ENCODE measurements at places on chromosomes 16 and 17.

DNA sequence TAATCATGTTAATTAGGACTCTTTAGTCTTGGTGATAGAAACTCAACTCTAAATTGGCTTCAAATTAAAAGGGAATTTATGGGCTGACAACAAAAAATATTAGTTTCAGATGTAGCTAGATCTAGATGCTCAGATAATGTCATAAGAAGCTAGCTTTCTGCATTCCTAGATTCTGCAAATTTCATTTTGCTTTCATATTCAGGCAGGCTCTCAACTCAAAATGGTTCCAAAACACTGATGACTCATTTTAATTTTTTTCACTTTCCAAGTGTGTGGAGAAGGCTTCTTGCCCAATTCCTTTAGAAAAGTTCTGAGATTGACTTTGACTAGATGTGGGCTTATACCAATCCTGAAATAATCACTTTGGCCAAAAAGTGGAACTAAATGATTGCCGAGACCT is 236.7 kb upstream of the GOT2 start:
- no peak for DNase-seq

- DNase-seq: no peak
These were observed 172.8 kb downstream of the RAB11FIP4 start for GRCh38 chr17:31564291-31564690.

DNA sequence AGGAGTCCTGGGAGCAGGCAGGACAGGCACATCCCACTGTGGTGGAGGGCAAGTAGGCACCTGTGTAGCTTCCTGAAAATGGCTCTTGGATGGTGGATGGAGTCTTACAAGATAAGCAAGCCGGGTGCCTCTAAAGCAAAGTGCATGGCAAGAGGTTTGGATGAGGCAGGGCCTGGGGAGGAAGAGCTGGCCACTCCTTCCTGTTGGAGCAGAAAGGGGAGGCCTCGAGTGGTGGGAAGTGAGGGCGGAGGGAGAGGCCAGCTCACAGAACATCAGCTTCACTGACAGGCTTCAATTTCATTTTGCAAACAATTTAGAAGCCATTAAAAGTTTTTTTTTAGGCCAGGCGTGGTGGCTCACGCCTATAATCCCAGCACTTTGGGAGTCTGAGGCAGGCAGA is 31.0 kb downstream of the CD300A start:
- no peak for DNase-seq

DNA sequence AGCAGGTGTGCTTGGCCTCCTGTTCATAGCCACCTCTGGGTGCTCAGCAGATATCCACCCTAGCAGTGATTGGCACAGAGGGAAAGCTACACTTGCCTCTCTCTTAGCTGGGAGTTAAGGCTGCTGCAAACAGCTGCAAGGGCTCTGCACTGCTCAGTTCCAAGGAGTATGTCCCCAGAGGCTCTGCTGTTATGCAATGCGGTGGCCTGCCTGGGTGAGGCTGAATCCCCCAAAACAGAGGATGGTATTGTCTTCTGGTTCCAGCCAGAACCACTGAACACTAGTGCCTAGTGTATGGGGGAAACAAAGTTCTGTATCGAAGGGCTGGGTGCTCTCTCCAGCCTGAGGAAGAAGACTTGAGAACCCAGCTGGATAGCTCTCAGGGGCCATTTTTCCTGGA is 16.8 kb downstream of the TMEM94 start:
- no peak for DNase-seq

DNA sequence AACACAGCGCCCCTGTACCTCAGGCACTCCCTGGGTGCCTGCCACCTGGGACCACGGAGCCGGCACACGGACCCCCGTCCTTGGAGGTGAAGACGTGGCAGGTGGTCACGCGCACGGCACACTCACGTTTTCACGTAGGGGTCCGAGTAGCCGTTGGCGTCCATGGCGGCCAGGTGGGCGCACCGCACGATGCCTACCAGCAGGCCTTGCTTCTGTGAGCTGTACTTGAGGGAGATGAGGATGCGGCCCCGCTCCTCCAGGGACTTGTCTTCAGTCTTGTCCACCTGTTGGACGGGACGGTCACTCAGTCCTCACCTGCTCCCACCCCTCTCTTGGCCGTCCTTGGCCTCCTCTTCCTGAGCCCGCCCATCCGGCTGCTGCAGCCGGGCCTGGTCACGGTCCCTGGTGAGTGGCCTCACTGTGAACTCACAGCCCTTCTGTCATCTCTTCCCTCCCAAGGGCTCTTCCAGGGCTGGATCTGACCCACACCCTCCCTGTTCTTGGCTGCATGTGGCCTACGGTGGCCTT is 18.8 kb downstream of the SCGB1C2 start:
- DNase-seq: no peak

DNA sequence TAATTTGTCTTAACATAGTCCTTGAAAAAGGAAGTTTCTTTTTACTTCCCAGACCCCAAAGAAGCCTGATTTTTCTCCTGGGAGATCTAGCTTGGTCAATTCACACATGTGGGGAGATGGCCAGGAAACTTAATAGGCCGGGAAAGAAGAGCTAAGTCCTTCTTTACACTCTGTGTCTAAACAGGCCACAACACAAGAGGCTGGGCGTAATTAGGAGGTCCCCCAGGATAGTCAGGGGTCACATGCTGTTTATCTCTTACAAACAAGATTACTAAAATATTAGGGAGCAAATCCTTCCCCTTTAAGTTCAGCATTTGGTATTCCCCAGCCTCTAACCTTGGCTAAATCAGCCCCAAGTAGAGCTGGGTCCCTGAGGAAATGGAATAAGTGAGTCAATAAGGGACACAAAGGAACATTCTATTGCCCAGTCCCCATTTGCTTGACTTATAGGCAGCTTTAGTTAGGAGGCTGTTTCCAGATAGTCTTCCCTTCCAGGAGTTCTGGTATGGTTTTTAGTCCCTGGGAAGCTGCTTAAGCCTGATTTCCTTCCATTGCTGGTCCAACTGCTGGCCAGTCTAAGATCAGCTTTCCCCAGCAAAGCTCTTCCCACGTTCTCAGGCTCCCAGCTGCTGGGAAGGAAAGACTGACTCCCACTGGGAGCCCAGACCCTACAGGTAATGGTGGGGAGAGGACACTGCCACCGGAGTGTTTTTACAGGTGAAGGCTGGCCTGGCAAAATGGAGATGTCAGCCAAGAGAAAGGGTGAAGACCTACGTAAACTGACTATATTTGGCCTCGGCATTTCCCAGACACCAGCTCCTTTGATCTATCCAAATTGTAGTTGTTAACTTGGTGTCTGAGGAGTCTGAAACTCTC is 14.1 kb upstream of the HOXB9 start:
- DNase-seq: no peak

GRCh38 chr17:9211133-9211765 is 189.9 kb downstream of the NTN1 start:
- DNase-seq: no peak

GRCh38 chr17:22512506-22512905 is 820.2 kb downstream of the KCNJ18 start:
- DNase-seq: no peak

GRCh38 chr16:543301-544164 is 16.0 kb downstream of the CAPN15 start:
- DNase-seq: no peak

Data from stimulated activated CD8-positive, alpha-beta memory T cell treated with anti-CD3 and anti-CD28 coated beads, Interleukin-15, amount 100 ng/mL, for 24 hours (primary cell).